ENCODE measurements at places on chromosomes 5 and 9.

GRCh38 chr5:68320413-68320986, 104.9 kb downstream of the PIK3R1 start:
- no peak for DNase-seq

DNA sequence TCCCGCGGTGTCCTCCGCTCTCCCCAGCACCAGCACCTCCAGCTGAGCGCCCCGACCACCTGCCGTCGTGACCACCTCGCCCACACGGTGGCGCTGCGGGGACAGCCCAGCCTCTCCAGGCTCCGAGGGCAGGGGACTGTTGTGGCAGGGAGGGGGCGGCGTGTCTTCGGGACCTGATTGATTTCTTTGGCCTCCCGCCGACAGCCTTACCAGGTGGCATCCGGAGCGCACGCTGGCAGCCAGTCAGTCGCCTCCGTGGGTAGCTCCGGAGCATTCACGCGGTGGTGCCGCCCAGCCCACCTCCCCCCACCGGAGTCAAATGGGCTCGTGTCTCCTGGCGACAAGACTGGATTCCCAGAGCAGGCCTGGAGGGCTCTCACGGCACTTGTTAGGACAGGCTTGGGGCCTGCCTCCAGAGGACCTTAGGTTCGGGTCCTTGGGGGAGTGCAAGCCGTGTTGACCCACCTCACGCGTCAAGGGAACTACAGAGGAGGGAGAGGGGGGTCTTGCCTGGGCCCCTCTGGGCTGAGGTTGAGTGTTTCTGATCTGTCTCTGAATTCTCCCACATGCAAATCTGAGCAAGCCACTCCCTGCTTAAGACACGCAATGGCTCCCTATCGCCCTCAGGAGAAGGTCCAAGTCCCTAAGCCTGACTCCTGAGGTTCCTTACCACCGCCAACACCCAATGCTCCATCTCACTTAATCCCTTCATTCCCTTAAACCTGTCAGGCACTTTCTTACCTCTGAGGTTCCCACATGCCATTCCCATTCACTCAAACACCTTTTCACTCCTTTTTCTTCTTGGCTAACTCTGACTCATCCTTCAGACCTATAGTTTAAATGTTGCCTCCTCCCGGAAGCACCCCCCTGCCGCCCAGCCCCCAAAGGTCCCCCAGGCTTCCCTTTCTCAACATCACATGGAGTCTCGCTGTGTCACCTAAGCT, 51.2 kb upstream of the GGTA1 start:
- peak; percentile 85 for DNase-seq

GRCh38 chr9:131310833-131311554, 21.5 kb downstream of the PLPP7 start:
- no peak for DNase-seq

DNA sequence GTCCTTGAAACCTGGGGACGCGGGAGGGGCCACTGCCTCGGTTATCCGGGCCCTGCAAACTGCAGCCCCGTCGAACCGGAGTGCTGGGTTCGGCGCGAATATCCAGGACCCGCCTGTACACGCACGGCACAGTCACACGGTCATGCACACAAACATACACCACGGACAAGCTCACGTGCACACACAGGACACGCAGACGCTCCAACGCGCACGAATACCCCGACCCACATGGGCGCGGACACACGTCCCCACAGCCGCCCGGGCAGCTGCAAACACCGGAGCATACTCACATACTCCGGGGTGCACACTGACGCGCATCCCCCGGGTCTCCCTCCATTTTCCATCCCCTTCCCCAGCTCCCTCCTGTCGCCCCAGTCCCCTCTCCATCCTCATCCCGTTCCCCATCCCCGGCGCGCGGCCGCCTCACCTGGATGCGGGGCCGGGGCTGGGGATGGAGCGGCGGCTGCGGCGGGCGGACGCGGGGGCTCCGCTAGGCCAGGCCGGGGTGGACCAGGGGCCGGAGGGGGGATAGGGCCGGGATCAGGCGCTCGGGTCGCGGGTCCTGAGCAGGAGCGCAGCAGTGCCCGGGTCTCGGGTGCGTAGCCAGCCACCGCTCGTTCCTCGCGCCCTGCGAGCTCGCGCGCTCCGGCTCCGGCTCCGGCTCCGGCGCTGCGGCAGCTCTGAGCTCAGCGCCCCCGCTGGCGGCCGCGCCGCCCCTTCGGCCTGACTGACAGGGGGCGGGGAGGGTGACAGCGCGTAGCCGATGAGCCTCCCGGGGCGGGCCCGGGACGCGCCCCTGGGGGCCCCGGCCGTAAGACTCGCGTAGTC, at the start of the genes EIF4E1B and SNCB:
TSS of gene EIF4E1B (plus strand) at position 823 of the 828 bp plus-strand sequence. CDS start 12,113 bp downstream, outside the sequence.
TSS of gene SNCB (minus strand) at position 682 of the 828 bp plus-strand sequence. CDS start 880 bp downstream, outside the sequence.
- peak; percentile 36 for DNase-seq

DNA sequence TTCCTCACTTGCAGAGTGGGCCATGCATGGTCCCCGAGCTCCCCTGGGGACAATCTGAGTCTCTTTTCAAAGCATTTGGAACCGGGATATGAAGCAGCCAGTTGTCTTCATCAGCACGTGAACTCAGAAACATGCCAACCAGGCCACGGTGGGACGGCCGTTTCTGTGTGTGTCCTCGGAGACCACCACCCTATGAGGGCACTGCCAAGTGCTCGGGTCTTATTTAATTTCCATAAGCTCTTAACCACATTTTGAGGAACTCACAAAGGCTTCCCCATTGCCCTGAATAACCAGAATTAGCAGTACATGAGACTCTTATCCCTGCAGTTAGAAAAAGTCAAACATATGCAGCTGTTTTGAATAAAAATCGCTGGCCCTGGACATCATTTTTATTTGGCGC, 60.1 kb downstream of the OTULIN start:
- DNase-seq: no peak

- DNase-seq: no peak
Observed at GRCh38 chr5:157502143-157502647, 42.2 kb downstream of the NIPAL4 start.

- DNase-seq: no peak
Observed at GRCh38 chr5:159171274-159171673, 38.1 kb downstream of the RNF145 start.

DNA sequence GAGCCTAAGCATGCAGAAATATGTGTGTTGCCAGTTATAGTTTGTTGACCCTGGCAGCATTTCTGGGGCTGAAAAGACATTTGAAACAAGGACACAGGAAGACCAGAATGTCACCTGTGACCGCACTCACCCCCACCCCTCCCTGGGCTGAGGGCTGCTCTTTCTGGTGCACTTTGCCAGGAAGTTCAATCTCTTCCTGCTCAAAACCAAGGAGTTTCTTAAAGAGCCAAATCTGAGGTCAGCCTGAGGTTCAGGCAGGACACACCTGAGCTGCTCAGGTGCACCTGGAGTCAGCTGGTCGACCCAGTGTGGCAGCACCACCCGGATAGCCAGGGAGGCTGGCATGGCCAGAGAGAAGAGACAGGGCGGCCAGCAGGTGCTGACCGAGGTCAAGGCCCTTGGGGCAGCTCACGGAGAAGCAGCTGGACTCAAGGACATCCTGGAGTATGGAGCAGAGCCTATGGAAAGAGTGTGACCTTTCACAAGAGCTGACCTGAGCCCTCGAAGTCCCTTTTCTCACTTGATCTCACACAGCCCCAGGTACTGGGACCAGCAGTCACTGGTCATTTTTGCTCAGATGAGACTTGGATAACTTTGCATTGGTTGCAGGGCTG, 376.9 kb upstream of the IRX4 start:
- no peak for DNase-seq

GRCh38 chr5:1936901-1937300, 54.2 kb upstream of the IRX4 start:
- no peak for DNase-seq

- DNase-seq: peak; percentile 74
Observed at GRCh38 chr5:38008198-38008597, 168.4 kb upstream of the GDNF start.

DNA sequence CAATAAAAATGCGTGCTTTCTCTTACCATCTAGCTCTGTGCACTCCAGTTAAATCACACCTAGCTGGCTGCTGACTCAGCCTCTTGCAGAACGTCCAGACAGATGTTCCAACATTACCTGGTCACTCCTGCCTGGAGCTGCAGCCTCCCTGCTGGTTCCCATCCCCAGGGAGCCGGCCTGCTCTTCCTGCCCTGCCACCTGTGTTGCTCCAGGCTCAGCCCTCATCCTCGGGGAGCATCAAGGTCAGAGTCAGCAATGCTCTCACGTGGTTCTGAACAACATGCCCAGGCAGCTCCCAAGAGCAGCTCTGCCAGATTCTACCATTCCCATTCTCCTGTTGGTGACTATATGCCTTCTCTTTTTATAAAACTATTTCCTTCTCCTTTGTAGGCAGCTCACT, 81.3 kb downstream of the GADD45G start:
- peak; percentile 88 for DNase-seq

Data from NCI-H1105 (cell line).